Activated naive CD8-positive, alpha-beta T cell treated with anti-CD3 and anti-CD28 coated beads, Interleukin-2, amount 50 U/mL, for 24 hours (primary cell): ENCODE measurements at places on chromosomes 4 and X.
A peak's percentile ranks its signal among the peaks of the same experiment; 100 is the strongest.

DNA sequence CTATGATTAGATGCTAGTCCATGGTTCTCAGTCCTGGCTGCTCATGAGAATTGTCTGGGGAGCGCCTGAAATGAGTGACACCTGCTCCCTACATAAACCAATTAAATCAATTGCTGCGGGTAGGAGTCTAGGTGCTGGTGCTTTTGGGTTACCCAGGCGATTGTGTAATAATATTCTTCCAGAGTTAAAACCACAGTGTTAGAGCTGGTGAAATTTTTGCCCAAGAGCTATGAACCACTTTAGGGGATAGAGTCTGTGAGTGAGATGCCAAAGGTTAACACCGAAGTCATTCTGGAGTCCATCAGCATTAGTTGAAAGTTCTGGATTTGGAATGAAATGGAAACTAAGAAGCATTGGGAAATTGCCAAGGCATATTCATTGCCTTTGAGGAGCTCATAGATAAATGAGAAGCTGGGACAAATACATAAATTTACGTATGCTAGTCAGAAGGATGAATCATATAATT lies 15.3 kb downstream of the PDK3 start:
- DNase-seq, result no peak

GRCh38 chr4:150379454-150379853 lies 202.5 kb upstream of the MAB21L2 start:
- DNase-seq, result no peak

DNA sequence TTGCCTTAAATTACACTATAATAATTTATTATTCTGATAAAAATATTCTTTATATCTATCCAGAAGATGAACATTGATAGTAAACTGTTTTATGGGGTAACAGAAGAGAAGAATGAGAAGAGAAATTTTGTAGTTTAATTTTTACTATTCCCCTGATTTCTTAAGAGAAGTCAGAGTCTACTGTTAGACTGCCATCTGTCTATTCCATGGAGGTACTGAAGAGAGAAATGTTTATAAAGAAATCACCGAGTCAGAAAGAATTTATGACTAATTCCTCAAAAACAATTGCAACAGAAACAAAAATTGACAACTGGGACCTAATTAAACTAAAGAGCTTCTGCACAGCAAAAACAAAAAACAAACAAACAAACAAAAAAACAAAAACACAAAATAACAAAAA lies 149.9 kb downstream of the FGF16 start:
- DNase-seq, result no peak

DNA sequence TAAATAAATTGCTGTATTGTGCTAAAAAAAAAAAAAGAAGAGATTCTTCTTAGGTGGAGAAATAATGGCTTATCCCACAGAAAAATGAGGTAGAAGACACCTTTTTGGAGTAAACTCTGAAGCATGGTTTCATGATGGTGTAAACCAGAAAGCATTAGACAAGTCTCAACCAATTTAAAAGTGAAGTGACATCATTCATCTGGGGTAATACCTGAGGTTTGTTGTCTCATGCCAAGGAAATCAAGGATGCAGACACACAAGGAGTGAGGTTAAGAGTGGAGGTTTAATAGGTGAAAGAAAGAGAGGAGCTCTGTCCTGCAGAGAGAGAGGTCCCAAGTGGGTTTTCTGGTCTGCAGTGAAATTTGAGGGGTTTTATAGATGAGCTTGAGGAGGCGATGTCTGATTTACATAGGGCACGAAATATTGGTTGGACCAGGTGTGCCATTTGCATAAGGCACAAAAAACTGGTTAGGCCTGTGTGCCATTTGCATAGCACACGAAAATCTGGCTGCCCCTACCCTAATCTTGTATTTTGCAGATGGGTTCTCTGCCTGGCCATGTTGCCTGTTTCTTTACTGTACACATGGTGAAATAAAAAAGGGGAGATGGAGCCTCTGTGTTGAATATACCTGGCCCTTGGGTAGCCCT lies 25.0 kb upstream of the CWH43 start:
- no peak for DNase-seq

GRCh38 chr4:109298279-109299010 lies 4.0 kb downstream of the COL25A1 start:
- DNase-seq, result no peak

GRCh38 chr4:136748773-136749172 lies 783.5 kb downstream of the PCDH18 start:
- DNase-seq, result no peak

- DNase-seq, result no peak
Observed at GRCh38 chr4:170657761-170658160, 568.0 kb upstream of the AADAT start.

DNA sequence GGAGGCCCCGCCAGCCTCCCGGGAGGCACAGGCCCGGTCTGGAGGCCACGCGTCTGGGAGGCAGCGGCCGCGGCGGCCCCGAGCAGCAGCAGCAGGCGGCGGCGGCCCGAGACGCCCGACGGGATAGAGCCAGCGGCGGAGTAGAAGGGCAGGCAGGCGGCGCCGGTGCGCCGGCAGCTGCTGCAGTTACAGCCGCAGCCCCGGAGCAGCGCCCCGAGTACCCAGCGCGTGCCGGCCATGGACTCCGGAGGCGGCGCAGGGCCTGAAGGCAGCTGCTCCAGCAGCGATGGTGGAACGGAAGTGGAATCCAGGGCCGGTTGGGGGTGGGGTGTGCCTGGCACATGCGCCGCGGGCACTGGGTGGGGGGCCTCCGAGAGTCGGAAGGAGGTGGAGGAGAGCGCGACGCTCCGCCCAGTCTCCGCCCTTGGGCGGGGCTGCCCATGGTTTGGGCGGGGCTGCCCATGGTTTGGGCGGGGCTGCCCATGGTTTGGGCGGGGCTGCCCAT lies at the start of gene GRSF1:
Gene GRSF1, minus strand, starts transcription at position 302 of the 505 bp plus-strand sequence. Its CDS starts 63 bp downstream, at position 239.
- peak; percentile 93 for DNase-seq

GRCh38 chrX:118143578-118143977 lies 27.0 kb upstream of the KLHL13 start:
- DNase-seq, result no peak

- no peak for DNase-seq
Observed at GRCh38 chr4:47674144-47674543, 163.7 kb downstream of the CORIN start.
